ENCODE measurements at places on chromosomes 2 and 18.

- DNase-seq = peak; percentile 9
Observed at GRCh38 chr2:42256505-42256904, 87.4 kb downstream of the EML4 start.

- DNase-seq = no peak
Observed at GRCh38 chr18:45850021-45850420, 24.5 kb downstream of the SIGLEC15 start.

GRCh38 chr2:196659844-196660243 lies 20.3 kb downstream of the CCDC150 start:
- DNase-seq = no peak

DNA sequence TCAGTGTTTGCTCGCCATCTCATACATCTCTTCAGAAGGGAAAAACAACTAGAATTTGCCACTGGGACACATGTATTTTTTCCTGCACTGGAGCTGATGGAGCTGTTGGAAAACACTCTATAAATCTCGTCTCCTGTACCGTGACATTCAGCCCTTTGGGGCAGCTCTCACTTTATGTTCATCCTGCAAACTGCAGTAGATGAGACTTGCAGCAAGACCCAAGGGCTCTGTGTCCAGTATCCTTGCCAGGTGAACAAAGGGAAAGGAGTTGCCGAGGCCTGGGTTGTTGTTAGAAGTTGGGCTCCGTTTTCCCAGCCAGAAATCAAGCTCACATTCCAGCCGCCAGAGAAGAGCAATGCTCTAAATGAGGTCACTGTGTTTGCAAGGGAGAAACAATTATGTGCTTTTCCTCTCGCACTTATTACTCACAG lies 285.1 kb downstream of the SLC4A3 start:
- no peak for DNase-seq

DNA sequence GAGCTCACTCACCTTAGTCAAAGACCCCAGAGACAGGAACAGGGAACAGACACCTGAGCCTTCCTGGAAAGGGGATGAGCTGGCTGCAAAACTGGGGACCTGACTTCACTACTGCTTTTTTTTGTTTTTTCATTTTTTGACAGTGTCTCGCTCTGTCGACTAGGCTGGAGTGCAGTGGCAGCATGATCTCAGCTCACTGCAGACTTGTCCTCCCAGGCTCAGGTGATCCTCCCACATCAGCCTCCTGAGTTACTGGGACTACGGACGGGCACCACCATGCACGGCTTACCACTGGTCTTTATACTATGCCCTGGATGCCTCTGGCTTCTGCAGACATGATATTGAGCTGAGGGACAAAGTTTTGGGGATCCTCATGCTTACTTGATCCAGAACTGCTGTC lies 184.1 kb downstream of the INSIG2 start:
- DNase-seq = no peak

- no peak for DNase-seq
Observed at GRCh38 chr2:196697825-196698224, 58.3 kb downstream of the CCDC150 start.

- no peak for DNase-seq
Observed at GRCh38 chr2:82260521-82260920, 1956.0 kb upstream of the LRRTM1 start.

DNA sequence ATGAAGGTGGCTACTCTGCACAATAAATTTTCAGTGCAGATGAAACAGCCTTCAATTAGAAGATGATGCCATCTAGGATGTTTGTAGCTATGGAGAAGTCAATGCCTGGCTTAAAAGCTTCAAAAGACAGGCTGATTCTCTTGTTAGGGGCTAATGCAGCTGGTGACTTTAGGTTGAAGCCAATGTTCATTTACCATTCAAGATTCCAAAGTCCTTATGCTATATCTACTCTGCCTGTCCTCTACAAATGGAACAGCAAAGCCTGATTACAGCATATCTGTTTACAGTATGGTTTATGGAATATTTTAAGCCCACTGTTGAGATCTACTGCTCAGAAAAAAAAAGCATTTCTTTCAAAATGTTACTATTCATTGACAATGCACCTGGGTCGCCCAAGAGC lies 15.8 kb downstream of the TGFA start:
- no peak for DNase-seq

DNA sequence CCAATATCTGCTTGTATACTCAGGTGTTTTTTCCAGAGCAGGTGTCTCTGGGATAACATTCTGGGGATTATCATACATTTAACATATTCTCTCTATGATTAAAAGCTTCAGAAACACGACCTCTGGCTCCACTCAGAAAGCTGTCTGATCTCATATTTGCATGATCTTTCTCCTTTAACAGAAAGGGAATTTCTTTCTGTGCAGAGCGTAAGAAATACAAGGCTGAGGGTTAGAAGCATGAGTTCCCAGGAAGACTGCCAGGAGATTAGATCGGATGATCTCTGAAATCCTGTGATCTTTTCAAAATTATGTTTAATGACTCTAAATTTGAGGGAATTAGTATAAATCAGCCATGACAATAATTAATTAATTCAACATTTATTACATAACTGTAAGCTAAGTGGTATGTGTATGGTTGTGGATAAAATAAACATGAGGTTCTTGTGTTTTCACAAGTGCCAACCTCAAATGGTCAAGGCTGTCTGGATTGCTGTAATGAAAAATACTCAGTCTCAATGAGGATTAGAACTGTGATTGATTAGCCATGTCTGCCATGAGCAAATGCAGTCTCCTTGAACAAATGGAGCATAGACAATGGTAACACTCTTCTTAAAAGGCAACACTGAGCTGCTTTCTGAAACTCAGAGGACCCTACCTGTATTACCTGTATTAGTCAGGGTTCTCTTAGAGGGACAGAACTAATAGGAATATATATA lies 304.9 kb downstream of the STK39 start:
- DNase-seq = no peak

GRCh38 chr2:154600927-154601494 lies 97.5 kb upstream of the KCNJ3 start:
- DNase-seq = no peak

- no peak for DNase-seq
Observed at GRCh38 chr18:56112013-56112749, 524.2 kb upstream of the TCF4 start.

DNA sequence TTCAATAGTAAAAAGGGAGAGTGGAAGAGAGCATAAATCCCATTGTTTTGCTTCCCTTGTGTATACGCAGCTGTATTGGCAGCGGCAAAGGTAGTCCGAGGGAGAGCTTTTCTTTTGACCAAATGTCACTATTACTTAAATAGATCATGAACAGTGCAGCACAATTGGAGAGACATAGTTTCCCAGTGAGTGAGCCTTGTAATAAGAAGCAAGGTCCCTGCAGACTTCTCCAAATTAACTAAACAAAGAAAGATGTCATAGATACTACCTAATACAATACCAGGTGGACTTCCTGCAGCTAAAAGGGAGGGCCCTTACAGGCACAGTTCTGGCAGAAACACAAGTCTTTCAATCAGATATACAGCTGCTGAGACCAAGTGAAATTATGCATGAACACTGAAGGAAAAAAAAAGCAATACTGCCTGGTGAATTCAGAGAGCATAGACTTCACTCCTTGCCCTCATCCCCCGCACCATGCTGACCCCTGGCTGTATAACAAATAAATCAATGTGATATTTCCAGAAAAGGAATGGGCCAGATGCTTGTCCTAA lies 404.7 kb upstream of the CDH2 start:
- DNase-seq = no peak

- DNase-seq = no peak
Observed at GRCh38 chr2:106536490-106536889, 49.3 kb downstream of the CD8B2 start.

DNA sequence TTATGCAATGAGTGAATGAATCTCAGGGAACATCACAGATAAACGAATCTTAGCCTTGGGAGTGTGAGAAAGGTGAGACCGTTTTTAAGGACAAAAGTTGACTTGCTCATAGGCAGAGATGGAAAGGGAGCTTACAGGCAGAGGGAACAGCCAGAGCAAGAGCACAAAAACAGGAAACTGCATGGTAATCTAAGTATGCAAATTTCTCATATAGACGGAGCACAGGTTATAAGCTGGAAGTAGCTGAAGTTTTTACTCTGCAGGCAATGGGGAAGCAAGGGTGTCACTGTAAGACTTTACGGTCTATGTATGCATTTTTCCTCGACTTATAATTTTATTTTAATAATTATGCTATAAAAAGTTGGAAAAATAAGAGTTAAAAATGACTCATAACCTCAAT lies 44.8 kb upstream of the STRN start:
- no peak for DNase-seq

GRCh38 chr2:9897331-9897737 lies 54.1 kb downstream of the TAF1B start:
- DNase-seq = no peak

DNA sequence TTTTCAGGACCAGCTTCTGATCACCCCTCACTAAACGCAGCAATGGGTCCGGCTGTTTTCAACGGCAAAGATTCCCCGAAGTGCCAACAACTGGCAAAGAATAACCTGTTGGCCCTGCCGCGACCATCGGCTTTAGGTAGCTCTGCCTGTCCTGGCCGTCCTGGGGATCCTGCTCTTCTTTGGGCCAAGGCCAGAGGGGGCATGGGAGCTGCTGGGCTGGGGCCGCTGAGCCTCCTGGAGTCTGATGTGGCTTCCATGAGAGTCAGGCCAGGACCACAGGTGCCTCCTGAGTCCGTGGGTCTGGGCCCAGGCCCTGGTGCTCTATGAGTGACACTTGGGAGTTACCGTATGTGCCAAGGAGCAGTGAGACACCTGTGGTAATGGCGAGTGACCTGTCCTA lies 46.9 kb downstream of the GREB1 start:
- DNase-seq = no peak

DNA sequence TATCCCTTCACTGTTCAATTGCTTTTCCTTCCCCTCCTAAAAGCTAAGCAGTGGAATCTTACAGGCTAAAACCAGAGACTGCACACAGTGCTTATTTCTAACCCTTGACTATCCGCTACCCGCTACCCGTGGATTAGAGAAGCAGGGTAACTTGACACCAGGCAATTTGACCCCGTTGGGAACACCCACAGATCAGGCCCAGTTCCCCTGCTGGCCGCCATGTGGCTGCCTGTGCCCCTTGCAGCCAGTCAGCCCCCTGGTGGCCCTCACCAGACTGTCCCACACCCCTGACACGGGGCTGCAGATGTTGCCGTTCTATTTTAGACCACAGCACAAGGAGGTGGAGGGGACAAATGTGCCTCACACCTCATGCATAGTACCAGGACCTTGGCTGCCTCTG lies 74.8 kb downstream of the TXNL1 start:
- no peak for DNase-seq

GRCh38 chr18:11661430-11661829 lies 27.6 kb upstream of the GNAL start:
- no peak for DNase-seq

- no peak for DNase-seq
Observed at GRCh38 chr2:20040489-20041172, 10.8 kb downstream of the LAPTM4A start.

DNA sequence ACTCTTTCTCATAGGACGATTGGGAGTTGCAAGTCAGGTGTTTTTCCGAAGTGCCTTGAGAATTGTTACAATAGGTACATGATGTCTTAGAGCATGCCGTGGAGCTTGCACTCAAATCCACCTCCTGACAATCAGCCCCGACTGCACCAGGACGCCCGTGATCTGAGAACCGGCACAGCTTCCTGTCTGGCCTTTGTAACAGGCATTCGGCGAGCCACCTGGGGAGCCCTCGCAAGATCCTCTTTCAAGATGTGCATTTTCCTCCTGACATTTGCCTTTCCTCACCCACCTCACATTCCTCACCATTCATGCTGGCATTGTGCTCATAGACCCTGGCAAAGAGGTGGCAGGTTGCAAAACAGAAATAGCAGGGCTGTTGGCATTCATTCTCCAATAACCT lies 427.3 kb downstream of the GALR1 start:
- no peak for DNase-seq

DNA sequence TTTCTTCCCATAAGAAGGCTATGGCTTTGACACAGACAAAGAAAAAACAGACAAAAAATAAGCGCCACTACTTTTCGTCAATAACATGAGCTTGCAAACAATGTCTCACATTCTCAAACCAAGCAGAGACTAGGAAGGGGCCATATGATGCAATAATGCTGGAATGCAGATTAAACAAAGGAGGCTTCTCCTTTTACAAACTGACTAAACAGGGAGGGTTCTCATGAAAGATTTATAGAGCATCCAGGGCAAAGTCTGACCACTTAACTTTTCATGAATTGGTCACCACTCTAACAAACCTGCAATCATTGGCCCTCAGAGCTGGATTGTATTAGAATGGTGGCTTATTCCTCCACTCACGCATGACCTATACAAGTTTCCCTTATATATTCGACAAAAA lies 663.3 kb upstream of the CHAC2 start:
- DNase-seq = no peak

- no peak for DNase-seq
Observed at GRCh38 chr2:43333101-43333655, 106.8 kb upstream of the ZFP36L2 start.

- no peak for DNase-seq
Observed at GRCh38 chr2:16051841-16052564, 111.7 kb downstream of the MYCN start.

DNA sequence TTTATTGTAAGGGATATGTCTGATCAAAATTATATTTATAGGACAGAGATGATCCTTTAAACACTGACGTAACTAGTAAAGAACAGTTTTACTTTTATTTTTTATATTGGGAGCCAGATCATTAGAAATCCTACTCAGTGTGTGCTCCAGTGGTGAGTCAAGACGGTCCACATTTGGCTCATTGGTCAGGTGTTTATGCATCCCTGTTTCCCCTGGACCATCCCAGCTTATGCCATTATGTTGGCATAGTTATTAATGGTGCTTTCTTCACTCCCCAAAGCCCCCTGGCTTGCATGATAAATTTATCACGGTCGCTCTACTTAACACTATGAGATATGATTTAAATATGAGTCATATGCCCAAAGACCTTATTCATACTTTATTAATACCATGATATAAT lies 293.4 kb downstream of the XIRP2 start:
- no peak for DNase-seq

DNA sequence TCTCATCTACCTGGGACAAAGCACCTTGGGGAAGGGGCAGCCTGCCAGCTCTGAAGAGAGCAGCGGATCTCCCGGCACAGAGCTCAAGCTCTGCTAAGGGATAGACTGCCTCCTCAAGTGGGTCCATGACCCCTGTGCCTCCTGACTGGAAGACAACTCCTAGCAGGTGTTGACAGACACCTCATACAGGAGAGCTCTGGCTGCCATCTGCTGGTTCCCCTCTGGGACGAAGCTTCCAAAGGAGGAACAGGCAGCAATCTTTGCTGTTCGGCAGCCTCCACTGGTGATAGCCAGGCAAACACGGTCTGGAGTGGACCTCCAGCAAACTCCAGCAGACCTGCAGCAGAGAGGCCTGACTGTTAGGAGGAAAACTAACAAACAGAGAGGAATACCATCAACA lies 549.9 kb upstream of the LRATD1 start:
- no peak for DNase-seq

DNA sequence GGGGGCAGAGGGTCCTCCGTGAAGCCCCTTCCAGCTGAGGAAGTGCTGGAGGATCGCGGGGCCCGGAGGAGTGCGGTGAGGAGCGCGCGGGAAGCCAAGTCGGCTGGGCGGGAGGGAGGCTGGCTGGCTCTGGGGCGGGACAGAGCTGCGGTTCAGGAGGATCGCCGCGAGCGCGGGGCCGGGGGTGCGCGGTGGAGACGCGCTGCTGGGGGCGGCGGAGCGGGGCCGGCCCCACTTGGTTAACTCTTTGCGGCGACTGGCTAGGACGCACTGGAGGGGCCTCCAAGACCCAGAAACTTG lies 464 bp downstream of the CYBRD1 start:
- DNase-seq = no peak

Measured in CD4-positive, alpha-beta T cell treated with Interleukin-6 at 100 ng/mL for 8 hours (primary cell).